Sciatic nerve (tissue), 2 donors: ENCODE measurements at places on chromosomes 5 and 9. TPM values are rescaled to one million over a fixed set of nuclear protein-coding genes. Genes with fewer than 3 reads are reported as not detected.

FCN1 gene
- 16.1 TPM for total RNA-seq

ANKRD31 gene
- 0.53 TPM for total RNA-seq

NUTM2G gene
- total RNA-seq: not detected

TAS2R1 gene
- not detected for total RNA-seq

CCL27 gene
- not detected for total RNA-seq

SLC6A19 gene
- total RNA-seq: 0.09 TPM

CDC23 gene
- total RNA-seq: 22.9 TPM

FGFR4 gene
- total RNA-seq: 1.4 TPM

CCL28 gene
- total RNA-seq: 10.4 TPM

STKLD1 gene
- 2.6 TPM for total RNA-seq

ANGPTL2 gene
- 46.4 TPM for total RNA-seq

WNK2 gene
- 6.6 TPM for total RNA-seq

MYOZ3 gene
- 17.9 TPM for total RNA-seq

DNAH5 gene
- 0.58 TPM for total RNA-seq

TRMO gene
- 15.6 TPM for total RNA-seq

HAVCR2 gene
- total RNA-seq: 11.8 TPM

ENTREP1 gene
- 2.9 TPM for total RNA-seq

TSLP gene
- 0.22 TPM for total RNA-seq

BRD8 gene
- 67.0 TPM for total RNA-seq

KIF4B gene
- not detected for total RNA-seq

PDGFRB gene
- 215 TPM for total RNA-seq

IL4 gene
- not detected for total RNA-seq

TAF11L10 gene
- not detected for total RNA-seq

IL3 gene
- not detected for total RNA-seq

BTNL9 gene
- 105 TPM for total RNA-seq

OR1J1 gene
- not detected for total RNA-seq

ITGA2 gene
- 11.0 TPM for total RNA-seq
